ENCODE measurements at places on chromosomes 12 and 14.

DNA sequence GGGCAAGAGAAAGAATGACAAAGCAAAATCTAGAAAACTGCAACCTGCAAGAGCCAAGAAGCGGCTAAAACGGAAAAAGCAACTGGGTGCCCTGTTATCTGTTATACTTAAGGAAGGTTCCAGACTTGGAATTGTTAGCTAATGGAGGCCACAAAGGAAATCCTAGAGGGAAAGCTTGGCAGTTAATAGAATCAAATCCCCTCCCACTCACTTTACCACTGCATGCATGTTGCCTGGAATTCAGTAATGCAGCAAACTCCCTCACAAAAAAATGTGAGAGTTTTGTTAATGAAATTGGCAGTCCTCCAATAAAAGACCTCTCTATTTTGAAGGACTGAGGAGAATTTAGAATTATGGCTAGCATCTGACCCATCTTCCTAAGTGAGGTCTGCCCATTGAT lies 164.2 kb upstream of the SOX5 start:
- DNase-seq: no peak

- DNase-seq: no peak
Observed at GRCh38 chr14:101478096-101478495, 83.2 kb upstream of the DIO3 start.

DNA sequence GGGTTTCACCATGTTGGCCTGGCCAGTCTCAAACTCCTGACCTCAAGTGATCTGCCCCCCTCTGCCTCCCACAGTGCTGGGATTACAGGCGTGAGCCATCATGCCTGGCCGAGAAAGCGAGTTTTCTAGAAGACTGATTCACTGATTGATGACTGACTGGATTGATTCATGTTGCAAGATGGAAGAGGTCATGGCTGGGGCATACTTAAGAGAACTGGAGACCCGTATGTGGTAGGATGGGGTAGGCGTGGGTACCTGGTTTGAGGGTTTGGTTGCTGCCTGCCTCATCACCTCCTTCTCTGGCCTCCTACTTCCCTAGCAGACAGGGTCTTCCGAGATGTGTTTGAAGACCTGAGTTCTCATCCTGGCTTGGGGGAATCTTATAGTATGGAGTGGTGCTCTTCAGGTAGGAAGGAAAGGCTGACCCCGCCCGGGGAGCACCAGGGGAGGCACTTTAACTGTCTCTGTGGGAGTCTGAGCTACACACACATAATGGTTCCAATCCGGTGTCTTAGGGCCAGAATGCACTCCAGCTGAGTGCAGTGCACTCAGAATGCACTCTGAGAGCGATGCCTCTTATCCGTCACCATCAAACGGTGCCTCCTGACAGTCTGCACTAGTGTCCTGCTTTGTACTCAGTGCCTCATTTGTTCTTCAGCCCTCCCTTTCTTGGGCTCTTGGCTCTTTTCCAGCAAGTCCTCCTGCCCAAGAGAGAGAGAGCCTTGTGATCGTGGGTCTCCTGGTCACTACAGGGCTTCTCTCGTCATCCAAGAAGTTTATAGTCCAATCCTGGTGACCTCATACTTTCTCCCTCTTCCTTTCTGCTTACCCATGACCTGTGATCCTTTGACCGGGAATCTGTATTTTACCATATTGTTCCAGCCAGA lies 19.7 kb downstream of the PLEKHG3 start:
- DNase-seq: no peak

DNA sequence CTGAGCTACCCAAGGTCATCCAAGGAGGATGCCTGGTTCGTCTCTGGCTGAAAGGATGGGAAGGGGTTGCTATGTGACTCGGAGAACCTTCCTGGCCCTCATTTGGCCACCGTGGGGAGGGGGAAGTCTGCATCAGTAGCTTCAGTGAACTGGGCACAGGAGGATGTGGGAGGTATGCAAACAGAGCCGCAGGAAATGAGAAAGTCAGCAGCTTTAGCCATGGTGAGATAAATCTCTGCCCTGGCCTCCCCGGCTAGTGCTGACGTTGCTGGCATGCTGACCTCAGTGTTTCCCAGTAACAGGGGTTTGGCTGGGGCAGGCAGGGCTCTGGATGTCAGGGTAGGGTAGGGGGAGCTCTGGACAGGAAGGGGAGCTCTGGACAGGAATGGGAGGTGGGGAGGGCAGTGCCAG lies 2.3 kb upstream of the CEBPE start:
- peak; percentile 13 for DNase-seq

DNA sequence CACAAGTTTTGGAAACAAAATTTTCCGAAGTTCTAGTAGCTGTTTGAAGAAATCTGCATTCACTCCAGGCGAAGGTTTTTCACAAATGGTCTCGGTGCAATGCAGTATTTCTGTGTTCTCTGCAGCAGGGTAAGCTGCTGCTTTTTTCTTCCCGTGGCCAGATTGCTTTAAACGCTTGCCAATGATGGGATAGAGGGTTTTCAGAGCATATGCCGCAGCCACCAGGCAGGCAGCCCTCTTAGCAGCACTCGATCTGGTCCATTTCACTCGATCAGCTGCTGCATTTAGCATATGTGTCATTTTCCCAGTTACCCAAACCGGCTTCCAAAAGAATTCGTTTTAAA lies 315 bp downstream of the ABCD2 start:
- DNase-seq: no peak

DNA sequence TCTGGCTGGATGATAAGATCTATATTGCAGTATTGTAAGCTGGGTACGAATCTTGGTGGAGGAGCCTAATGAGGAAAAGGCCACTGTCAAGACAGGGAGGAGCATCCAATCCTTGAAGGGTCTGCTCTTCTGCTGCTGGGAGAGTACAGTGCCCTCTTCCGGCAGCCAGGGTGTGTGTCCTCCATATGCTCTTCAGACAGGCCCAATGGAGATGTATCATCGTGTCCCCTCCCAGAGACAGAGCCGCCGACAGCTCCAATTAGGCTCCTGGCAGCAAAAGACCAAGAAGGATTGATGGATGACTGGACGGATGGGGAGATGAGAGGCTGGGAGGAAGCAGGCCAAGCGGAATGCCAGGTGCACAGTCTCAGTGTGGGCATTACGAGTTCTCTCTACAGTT lies 51.6 kb upstream of the PIWIL1 start:
- DNase-seq: no peak

- DNase-seq: no peak
Observed at GRCh38 chr14:56494167-56494566, 85.4 kb upstream of the TMEM260 start.

DNA sequence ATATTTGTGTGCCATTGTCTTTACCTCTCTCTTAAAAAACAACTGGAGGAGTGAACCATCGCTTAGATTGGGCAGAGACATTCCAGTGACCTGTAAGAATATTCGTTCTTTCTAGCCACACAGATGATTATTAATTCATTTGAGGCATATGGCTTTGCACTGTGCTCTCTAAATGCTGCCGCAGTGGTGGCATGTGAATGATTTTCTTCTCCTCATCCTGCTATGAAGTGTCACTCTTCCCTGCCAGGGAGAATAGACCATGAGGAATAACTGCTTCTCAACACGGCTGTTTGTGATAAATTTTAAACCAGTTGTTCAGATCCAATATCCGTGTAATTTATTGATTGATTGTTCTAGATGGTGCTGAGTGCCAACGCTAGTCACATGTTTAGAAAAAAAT lies 225.3 kb downstream of the CNTN1 start:
- no peak for DNase-seq

- no peak for DNase-seq
Observed at GRCh38 chr14:90671382-90672234, 144.6 kb downstream of the TTC7B start.
